ENCODE measurements at places on chromosomes 4 and X.

GRCh38 chrX:74420196-74421035 lies 877 bp upstream of the SLC16A2 start:
- peak; percentile 58 for DNase-seq

GRCh38 chr4:77817304-77818072 lies 1.7 kb downstream of the CNOT6L start:
- no peak for DNase-seq

GRCh38 chr4:81557306-81557705 lies 85.6 kb upstream of the RASGEF1B start:
- DNase-seq = no peak

GRCh38 chr4:84597450-84597849 lies 14.5 kb downstream of the CDS1 start:
- DNase-seq = no peak

DNA sequence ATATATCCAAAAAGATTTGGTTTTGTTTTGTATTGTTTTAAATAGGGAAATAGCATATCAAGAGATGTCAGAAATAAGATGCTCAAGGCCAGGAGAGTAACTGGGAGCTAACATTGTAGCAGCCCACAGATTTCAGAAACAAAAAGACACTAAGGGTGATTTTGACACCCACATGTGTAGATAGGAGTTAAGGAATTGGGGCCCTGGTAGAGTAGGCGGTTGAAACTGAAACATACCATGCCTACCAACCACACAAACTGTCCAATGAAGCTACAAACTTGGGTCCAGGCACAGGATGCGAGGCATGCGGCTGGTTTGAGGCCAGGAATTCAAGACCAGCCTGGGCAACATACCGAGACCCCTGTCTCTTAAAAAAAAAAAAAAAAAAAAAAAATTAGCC lies 6.3 kb upstream of the HSPA4L start:
- DNase-seq = no peak

All from astrocyte of the spinal cord (primary cell).